ENCODE measurements at places on chromosomes 3 and 15. TPM values are rescaled to one million over a fixed set of nuclear protein-coding genes. Genes with fewer than 3 reads are reported as not detected.

Gene DNAH1
- total RNA-seq, result 12.1 TPM

Gene UBA3
- total RNA-seq, result 63.1 TPM

Gene CX3CR1
- 4.4 TPM for total RNA-seq

DNA sequence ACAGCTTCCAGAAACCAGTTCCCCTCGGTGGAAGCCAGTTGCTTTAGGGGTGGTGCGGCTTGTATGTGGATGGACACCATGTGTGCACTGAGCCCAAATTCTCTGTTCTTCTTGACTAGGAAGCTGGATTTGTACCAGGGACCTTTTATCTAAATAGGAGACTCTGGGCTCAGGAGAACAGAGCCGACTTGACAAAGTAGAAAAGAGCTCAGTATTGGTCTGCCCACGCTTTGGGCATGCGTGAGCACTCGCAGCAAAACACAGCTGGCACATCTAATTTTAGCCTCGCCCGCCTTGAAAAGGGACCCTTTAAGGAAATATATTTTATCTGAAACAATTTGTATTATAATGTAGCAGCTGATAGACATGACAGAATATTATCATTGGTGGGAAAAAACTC lies 1.1 kb upstream of the RBMS3 start:
- peak; percentile 40 for DNase-seq

- DNase-seq, result no peak
Measured at GRCh38 chr15:73799466-73799865, 46.3 kb upstream of the INSYN1 start.

- no peak for DNase-seq
Measured at GRCh38 chr3:82080261-82080660, 318.8 kb upstream of the GBE1 start.

Measured in kidney (tissue), 22 donors.